Stomach (tissue), 19 donors: ENCODE measurements at places on chromosomes 12 and 14. TPM values are rescaled to one million over a fixed set of nuclear protein-coding genes. Genes with fewer than 3 reads are reported as not detected.
A peak's percentile ranks its signal among the peaks of the same experiment; 100 is the strongest.

Gene PTPRR
- 11.1 TPM for total RNA-seq

DNA sequence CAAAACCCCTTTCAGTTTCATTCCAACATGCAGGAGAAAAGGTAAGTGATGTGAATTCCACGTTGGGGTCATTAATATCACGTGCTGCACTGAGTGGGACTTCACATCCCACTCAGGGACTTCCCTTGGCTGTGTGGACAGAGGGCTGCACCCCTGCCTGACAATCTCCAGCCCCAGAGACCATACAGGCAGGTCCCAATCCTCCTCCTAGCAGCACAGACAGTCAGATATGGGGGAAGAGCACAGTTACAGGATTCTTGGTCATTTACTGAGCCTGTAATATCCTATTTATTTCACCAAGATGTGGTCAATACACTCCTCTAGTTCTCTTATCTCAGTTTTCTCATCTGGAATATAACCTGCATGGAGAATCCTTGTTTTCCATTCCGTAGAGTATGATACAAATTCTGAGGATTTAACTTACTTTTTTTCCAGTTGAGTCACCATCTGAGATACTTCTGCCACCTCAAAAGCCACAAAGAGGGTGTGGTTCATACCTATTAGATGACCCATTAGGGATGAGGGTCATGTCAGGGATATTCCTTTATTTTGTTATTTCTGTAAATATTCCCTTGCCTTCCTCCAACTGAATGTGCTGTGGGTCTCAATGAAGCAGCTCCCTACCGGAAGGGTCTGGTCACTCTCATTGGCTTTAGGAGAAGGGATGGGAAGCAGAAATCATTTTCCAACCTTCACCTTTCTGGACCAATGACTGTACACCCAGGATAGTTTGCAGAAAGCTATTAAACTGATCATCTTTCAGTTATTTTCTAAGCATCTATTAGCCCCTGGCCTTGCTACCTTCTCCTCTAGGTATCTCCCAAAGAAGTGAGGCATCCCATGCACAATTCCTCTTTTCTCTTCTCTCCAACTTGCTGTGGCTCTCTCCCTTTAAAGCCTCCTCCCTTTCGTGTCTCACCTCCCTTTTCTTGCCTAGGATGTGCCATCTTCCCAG is 43.0 kb upstream of the NTF3 start:
- no peak for DNase-seq

Gene NKX2-1
- total RNA-seq, result 13.4 TPM

DNA sequence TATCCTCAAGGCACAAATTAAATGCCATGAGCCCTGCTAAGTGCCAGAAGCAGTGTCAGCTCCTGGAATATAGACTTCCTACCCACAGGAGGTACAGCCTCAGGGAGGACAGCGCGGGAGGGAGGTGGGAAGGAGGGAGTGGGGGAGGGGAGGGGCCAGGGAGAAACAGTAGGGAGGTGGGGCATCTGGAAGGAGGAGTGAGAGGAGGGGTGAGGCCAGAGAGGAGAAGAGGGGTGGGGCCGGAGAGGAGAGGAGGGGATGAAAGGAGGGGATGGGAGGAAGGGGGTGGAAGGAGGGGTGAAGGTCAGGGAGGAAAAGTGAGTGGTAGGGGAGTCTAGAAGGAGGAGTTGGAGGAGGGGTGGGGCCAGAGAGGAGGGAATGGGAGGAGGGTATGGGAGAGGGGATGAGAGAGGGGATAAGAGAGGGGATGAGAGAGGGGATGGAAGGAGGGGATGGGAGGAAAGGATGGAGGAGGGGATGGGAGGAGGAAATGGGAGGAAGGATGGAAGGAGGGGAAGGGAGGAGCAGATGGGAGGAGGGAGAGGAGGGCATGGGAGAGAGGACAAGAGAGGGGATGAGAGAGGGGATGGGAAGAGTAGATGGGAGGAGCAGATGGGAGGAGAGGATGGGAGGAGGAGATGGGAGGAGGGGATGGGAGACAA is 9.2 kb upstream of the CCDC197 start:
- DNase-seq, result no peak

GRCh38 chr12:59716043-59716442 is 120.2 kb downstream of the SLC16A7 start:
- no peak for DNase-seq

DNA sequence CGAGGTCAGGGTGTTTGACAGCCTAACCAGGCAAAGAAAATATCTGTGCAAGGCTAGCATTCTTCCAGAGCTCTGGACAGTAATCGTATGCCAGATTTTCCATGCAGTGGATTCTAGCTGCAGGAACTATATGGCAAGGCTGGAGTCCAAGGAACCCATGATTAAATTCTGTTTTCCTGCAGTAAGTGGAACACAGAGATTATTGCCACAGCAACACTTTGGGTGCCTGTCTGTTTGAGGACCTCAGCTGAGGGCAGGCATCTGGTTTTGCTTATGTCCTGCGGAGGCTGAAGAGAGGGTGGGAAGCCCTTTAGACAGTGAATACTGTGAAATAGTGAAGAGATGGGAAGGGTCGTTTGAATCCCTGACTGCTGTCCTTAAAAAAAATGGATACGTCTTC is 104.4 kb downstream of the DAD1 start:
- DNase-seq, result no peak

DNA sequence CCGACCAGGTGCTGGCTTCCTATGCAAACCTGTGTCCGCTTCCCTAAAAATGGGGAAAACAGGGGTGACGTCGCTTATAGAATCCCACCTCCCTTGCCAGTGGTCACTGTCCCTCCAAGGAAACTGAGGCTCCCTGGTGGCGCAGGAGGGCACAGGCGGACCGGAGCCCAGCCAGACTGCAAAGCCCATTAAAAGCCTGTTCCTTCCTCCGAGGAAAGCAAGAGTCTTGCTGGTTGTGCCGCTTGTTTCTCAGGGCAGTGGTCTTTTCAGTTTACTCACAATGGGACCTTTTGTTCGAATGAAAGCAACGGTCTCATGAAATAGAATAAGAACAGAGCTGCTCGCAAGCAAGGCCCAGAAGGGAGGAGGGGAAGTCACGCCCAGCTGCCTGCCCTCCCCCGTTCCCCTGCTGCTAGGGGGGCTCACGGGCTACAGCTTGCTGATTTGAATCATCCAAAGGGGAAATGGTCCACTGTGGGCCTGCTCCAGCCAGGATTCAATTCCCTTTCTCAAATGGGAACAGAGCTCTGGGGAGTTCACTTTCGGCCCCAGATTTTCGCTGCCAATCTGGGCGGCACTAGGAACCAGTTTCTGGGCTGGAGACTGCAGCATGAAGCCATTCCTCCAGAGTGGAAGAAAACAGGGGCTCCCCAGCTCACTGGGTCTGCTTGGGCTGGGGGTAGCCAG is 4.6 kb upstream of the SELPLG start:
- peak; percentile 79 for DNase-seq

Gene CACNA1C
- total RNA-seq, result 6.7 TPM

DNA sequence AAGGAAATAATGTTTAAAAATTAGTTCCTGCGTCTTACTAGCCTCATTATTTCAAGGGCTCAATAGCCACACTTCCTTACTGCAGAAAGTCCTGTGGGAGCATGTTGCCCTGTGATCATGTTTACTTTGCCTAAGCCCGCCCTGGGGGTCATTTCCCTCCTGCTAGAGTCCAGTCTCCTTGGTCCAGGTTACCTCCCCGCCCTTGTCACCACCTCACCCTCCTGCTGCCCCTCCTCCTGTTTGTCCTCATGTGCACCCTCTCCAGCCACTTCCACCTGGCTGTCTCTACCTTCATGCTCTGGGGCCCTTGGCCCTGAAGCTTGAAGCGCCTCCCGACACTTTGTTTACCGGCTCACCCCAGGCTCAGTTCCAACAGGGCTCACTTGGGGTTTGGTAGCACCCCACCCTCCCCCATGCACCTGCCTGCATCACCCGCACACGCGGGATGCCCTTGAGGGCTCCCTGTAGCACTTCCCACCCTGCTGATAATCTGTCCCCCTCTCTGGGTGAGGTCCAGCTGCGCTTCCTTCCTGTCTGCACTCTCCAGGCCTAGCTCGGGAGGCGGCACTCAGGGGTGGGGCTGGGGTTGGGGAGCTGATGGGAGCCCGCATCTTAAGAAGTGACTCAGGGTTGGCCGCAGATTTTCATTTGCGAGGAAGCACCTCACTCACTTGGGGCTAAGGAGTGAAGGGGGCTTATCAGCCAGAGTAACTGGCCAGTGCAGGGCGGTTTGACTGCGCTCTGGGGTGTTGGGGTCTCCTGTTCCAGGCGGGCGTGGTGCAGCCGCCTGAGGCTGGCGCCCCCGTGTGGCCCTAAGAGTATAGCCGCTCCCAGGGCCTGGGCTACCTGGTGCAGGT is 40.1 kb downstream of the SMIM41 start:
- DNase-seq, result peak; percentile 77

DNA sequence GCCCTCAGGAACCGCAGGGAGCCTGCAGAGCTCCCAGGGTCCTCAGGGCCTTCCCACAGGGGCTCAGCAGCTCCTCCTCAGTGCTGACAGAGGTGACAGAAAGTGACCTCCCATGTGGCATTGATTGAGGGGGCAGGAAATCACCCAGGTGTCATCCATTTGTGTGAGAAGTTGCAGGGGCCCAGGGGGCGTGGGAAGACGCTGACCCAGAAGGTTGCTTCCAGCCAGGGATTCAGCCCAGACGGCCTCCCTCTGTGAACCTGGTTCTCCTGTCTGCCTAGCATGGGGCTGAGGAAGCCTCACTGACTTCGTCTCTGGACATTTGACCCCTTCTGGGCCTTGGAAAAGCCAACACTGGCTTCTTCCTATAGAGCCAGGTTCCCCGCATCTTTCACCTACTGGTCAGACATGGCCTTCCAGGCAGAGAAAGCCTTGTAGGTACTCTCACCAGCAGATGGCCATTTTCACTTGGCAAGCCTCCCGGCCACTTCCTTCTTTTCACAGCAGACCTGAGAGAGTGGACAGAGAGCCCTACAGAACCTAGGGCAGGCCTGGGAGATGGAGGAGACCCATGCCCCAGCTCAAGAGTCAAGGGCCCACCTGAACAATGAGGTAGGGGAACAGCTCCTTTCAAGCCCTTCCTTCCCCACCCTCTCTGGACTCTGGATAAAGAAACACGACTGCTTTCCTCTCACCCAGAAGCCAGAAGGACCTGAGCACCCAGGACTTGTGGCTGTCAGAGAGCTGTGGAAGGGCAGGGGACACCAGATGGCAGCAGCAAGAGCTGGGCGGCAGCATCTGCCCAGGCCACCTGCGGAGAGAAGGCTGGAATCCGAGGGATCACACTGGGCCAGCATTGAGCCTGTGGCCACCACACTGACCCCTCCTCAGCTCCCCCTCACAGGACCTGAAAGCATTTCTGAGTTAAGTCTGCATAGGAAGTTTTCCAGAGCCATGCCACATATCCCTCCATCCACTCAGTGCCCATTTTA is 377.8 kb downstream of the DPF3 start:
- DNase-seq, result peak; percentile 47

- DNase-seq, result no peak
These were observed 57.0 kb downstream of the HELB start for GRCh38 chr12:66359300-66359699.

GRCh38 chr12:1117970-1118563 is 127.0 kb downstream of the ERC1 start:
- peak; percentile 94 for DNase-seq

DNA sequence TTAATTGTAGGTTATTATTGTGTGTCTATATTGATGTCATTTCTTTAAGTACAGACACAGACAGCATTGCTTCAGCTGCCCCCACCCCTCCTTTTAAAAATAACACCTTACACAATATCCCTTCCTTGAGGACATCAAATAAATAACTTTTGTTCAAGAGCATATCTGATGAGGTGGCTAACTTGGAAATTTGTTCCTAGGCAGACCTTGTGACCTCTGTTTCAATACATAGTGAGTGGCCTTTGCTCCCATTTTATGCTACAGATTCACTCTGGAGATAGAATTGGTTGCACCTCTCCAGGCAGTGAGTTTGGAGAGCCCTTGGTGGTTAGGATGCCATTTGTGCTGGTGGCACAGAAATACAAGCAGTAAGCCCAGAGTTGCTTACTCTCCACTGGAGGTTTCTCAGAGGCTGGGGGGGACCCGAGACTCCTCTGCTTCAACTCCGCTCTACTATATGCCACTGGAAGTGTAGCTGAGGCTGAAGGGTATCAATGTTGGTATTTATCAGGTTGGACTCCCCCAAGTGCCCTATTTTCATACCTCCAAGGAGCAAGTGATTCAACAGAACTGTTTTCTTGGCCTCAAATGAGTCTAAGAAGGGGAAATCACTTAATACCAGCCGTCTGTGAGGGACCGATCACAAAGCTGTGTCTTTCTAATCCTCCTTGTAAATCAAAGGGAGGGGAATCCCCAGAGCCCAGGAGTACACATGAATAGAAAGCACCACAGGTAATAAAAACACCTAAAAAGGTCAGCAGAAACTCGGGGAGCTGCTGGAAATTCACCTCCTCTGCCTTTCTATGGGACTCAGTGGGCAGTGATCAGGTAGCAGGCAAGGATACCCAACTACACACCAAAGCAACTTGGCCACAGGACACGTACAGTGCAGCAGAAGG is 463.1 kb downstream of the RAD51B start:
- no peak for DNase-seq

Gene P2RX2
- not detected for total RNA-seq

Gene A2M
- total RNA-seq, result 197 TPM

Gene GSC
- total RNA-seq, result not detected

DNA sequence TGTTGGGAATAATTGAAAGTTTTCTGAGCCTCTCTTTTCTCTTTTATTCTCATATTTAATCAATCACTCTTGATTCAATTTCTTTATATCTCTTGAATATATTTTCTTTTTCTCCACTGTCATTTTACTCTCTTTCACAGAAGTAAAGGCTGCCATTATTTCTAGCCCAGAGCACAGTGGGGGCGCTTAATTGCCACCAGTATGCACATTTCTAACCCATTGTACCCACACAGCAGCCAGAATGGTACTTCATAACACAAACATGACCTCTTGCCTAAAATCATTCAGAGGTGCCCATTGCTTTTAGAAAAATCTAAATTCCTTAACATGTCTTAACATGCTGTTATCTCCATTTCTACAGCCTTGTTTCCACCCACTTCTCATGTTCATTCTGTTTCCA is 190.2 kb upstream of the LMO3 start:
- no peak for DNase-seq

- no peak for DNase-seq
These were observed 21.1 kb downstream of the IFNG start for GRCh38 chr12:68138480-68138879.

Gene TPCN1
- total RNA-seq, result 15.2 TPM
